Type B pancreatic cell (in vitro differentiated cells): ENCODE measurements at places on chromosomes 3 and 15.

- H3K4me1 ChIP-seq = peaks cover 31% of the 10 kb centered on the region
- no peak overlapping the region for H3K4me3 ChIP-seq
- H3K27me3 ChIP-seq = peaks cover 3% of the 10 kb centered on the region
- DNase-seq = no peak
- peak overlapping the region; percentile 55 for H3K27ac ChIP-seq
- peaks cover 5% of the 10 kb centered on the region for H3K36me3 ChIP-seq
Observed at GRCh38 chr3:6526321-6526720, 334.6 kb upstream of the GRM7 start.

DNA sequence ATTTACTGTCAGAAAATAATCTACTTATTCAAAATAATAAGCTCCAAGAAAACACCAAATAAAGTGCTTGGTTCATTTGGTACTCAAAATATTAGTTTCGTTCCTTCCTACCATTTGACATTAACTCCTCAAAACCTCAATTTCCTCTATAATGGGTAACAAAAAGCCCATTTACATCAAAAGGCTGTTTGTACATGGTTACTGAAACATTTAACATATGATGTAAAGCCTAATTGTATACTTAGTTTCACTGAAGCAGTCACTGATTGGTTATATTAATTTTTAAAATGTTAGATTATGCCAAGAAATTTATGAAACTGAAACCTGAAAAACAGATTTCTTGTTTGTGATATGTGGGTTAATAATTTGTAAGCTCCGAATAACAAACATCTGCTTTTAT lies 14.7 kb downstream of the XRN1 start:
- no peaks in the 10 kb centered on the region for H3K4me1 ChIP-seq
- H3K36me3 ChIP-seq = peaks cover 39% of the 10 kb centered on the region
- DNase-seq = no peak
- no peak overlapping the region for H3K27ac ChIP-seq
- H3K27me3 ChIP-seq = no peaks in the 10 kb centered on the region

DNA sequence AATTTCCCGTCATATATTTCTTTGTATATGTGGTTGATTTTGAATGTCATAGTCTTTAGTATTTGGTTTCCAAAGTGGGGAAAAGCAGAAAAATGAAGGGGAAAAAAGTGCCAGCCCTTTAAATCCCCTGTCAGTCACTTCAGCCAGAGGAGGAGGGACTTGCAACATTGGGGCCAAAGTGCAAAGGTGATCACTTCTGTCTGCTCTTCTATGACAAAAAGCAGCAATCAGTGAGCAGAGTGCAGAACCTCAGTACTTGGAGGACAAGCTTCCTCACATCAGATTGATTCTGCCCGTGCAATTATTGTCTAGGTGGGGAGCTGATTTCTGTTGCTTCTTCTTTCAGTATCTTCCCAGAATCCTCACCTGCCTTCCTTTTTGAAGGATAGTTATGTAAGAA lies 60.0 kb downstream of the STT3B start:
- H3K4me1 ChIP-seq = peaks cover 14% of the 10 kb centered on the region
- H3K36me3 ChIP-seq = peaks cover 80% of the 10 kb centered on the region
- H3K27me3 ChIP-seq = no peaks in the 10 kb centered on the region
- DNase-seq = no peak

- H3K4me3 ChIP-seq = no peak overlapping the region
- no peak for DNase-seq
- H3K4me1 ChIP-seq = peaks cover 10% of the 10 kb centered on the region
- H3K36me3 ChIP-seq = peaks cover 27% of the 10 kb centered on the region
- H3K27me3 ChIP-seq = no peaks in the 10 kb centered on the region
Observed at GRCh38 chr3:30695302-30696061, 89.1 kb downstream of the TGFBR2 start.

GRCh38 chr3:172580680-172581401 lies 57.6 kb upstream of the TNFSF10 start:
- no peak overlapping the region for H3K4me3 ChIP-seq
- no peaks in the 10 kb centered on the region for H3K27me3 ChIP-seq
- no peak for DNase-seq
- H3K36me3 ChIP-seq = no peaks in the 10 kb centered on the region
- H3K27ac ChIP-seq = no peak overlapping the region
- H3K4me1 ChIP-seq = no peaks in the 10 kb centered on the region
